Heart left ventricle (tissue), 16 donors: ENCODE measurements at places on chromosomes 6 and 20.
A peak's percentile ranks its signal among the peaks of the same experiment; 100 is the strongest.

DNA sequence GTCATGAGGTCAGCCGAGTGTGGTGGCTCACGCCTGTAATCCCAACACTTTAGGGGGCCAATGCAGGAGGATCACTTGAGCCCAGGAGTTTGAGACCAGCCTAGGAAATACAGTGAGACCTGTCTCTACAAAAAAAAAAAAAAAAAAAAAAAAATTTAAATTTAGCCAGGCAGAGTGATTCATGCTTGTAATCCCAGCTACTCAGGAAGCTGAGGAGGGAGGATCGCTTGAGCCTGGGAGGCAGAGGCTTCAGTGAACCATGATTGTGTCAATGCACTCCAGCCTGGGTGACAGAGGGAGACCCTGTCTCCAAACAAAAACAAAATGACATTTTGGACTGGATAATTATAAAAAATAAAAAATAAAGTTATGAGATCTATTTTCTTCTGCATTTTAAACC is 56.2 kb downstream of the ADGRF1 start:
- peaks cover 12% of the 10 kb centered on the region for H3K4me1 ChIP-seq
- H3K4me3 ChIP-seq = no peak overlapping the region
- no peak overlapping the region for H3K27ac ChIP-seq
- DNase-seq = no peak

DNA sequence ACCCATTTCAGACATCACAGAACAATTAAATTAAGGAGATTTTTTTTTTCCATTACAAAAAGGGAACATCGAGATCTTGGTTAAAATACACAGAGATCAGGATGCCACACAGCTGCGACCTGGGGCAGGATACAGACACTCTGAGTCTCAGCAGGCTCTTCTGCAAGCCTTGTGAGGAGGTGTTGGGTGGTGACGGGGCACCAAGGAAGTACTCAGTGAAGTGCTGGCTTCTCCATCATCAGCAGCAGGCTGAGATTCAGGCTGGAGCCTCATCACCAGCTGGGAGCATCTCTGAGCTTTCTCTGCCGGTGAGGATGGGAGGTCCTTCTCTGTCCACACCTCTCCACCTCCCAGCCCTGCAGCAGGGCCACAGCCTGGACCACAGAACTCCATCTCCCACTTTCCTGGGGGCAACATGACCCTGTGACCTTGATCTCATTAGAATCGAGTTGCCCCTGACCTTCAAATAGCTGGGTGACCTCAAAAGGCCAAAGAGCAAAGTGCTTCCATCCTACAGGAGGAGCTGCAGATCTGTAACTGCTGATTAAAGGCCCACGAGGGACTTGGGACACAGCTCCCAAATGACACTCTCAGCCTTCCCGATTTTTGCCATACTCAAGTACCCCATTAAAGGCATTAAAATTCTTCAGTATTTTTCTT is 16.0 kb downstream of the PMEPA1 start:
- no peak for DNase-seq
- peaks cover 13% of the 10 kb centered on the region for H3K4me1 ChIP-seq
- H3K36me3 ChIP-seq = no peaks in the 10 kb centered on the region
- H3K27me3 ChIP-seq = no peaks in the 10 kb centered on the region

DNA sequence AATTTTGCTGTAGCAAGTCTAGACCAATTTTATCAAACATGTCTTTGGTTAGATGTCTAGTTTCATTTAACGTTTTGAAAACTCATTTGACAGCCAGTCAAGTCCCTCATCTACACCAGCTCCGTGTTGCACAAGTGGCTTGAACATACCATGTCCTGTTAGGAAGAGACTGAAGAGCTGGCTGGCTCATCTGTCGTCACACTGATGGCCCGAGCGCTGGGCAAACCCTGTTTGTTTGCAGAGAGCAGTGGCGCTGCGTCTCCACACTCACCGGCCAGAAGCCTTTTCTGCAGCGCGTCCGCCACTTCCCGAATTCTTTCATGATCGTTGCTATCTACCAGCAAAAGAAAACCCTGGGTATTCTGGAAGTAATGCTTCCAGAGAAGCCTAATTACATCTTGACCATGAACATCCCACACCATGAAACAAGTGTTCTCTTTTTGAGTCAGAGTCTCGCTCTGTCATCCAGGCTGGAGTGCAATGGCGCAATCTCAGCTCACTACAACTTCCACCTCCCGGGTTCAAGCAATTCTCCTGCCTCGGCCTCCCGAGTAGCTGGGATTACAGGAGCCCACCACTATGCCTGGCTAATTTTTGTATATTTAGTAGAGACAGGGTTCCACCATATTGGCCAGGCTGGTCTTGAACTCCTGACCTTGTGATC is 10.7 kb upstream of the TCFL5 start:
- peaks cover 28% of the 10 kb centered on the region for H3K4me1 ChIP-seq
- no peak for DNase-seq
- no peaks in the 10 kb centered on the region for H3K36me3 ChIP-seq
- no peaks in the 10 kb centered on the region for H3K27me3 ChIP-seq
- H3K4me3 ChIP-seq = no peak overlapping the region
- H3K27ac ChIP-seq = no peak overlapping the region

- H3K4me3 ChIP-seq = no peak overlapping the region
- H3K36me3 ChIP-seq = no peaks in the 10 kb centered on the region
- no peak for DNase-seq
- no peak overlapping the region for H3K27ac ChIP-seq
- no peaks in the 10 kb centered on the region for H3K4me1 ChIP-seq
Observed at GRCh38 chr6:127841811-127842210, 59.0 kb downstream of the THEMIS start.

- peaks cover 7% of the 10 kb centered on the region for H3K4me1 ChIP-seq
- no peaks in the 10 kb centered on the region for H3K36me3 ChIP-seq
- H3K27me3 ChIP-seq = no peaks in the 10 kb centered on the region
- H3K27ac ChIP-seq = no peak overlapping the region
- H3K4me3 ChIP-seq = no peak overlapping the region
Observed at GRCh38 chr6:142902636-142903053, 42.3 kb downstream of the HIVEP2 start.

DNA sequence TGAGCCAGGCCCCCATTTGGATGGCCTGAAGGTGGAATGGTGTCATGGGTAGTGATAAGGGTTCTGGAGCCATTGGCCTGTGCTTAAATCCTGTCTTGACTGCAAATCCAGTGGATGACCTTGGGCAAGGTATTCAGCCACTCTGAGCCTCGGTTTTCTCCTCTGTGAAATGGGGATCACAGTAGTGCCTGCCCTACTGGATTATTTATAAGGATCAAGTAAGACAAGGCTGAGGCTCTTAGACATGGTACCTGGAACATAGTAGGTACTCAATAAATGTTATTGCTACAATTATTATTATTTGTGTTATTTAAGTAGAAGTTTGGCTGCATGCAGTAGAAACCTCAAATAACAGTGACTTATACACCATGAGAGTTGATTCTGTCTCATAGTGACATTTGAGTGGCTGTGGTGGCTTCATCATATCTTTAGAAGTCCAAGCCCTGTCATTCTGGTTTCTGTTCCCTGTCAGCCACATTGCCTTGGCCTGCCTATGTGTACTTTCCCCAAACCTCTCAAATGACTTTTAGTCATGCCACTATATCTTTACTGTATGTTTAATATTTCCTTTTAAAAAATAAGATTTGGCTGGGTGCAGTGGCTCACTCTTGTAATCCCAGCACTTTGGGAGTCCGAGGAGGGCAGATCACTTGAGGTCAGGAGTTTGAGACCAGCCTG is 37.6 kb upstream of the CHMP4B start:
- no peaks in the 10 kb centered on the region for H3K4me1 ChIP-seq
- no peak overlapping the region for H3K27ac ChIP-seq
- no peak overlapping the region for H3K4me3 ChIP-seq
- peaks cover 10% of the 10 kb centered on the region for H3K36me3 ChIP-seq

GRCh38 chr6:146602526-146602925 is 3.8 kb downstream of the ADGB start:
- H3K36me3 ChIP-seq = no peaks in the 10 kb centered on the region
- DNase-seq = no peak
- H3K27ac ChIP-seq = no peak overlapping the region

DNA sequence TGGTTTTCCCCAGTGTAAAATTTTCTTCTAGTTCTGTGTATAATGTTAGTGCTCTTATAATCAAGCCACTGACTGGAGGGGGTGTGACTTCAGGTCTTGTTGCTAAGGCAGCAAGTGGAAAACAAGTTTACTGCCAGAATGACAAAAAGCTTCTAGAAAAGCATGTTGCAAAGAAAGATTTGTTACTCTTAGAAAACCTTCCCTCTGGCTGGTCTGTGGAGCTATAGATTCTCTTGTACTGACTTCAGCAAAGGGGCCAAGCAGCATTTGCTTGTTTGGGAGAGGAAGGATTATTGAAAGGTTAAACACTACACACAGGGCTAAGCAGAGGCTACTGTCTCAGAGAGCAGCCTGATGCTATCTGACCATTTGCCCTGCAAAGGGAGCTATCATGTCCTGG is 288.8 kb downstream of the BTBD9 start:
- no peaks in the 10 kb centered on the region for H3K27me3 ChIP-seq
- H3K27ac ChIP-seq = no peak overlapping the region
- H3K36me3 ChIP-seq = no peaks in the 10 kb centered on the region
- DNase-seq = no peak

- H3K27me3 ChIP-seq = peaks cover 43% of the 10 kb centered on the region
- no peaks in the 10 kb centered on the region for H3K4me1 ChIP-seq
- no peaks in the 10 kb centered on the region for H3K36me3 ChIP-seq
- no peak overlapping the region for H3K4me3 ChIP-seq
Observed at GRCh38 chr6:137522198-137522798, 28.1 kb upstream of the OLIG3 start.

- peak overlapping the region; percentile 75 for H3K27ac ChIP-seq
- no peak for DNase-seq
- H3K27me3 ChIP-seq = no peaks in the 10 kb centered on the region
- no peaks in the 10 kb centered on the region for H3K36me3 ChIP-seq
Observed at GRCh38 chr20:17808357-17808756, 108.6 kb downstream of the BANF2 start.

- H3K27ac ChIP-seq = no peak overlapping the region
- H3K4me1 ChIP-seq = no peaks in the 10 kb centered on the region
- H3K27me3 ChIP-seq = no peaks in the 10 kb centered on the region
- H3K4me3 ChIP-seq = no peak overlapping the region
- DNase-seq = no peak
- H3K36me3 ChIP-seq = no peaks in the 10 kb centered on the region
Observed at GRCh38 chr6:11616200-11616611, 78.7 kb downstream of the TMEM170B start.

- H3K27ac ChIP-seq = no peak overlapping the region
- DNase-seq = no peak
- no peaks in the 10 kb centered on the region for H3K36me3 ChIP-seq
- H3K4me3 ChIP-seq = no peak overlapping the region
Observed at GRCh38 chr6:57435475-57436160, 118.2 kb downstream of the PRIM2 start.

GRCh38 chr20:51830538-51830937 is 28.2 kb upstream of the SALL4 start:
- no peaks in the 10 kb centered on the region for H3K4me1 ChIP-seq
- H3K4me3 ChIP-seq = no peak overlapping the region
- H3K27ac ChIP-seq = no peak overlapping the region
- H3K36me3 ChIP-seq = no peaks in the 10 kb centered on the region

DNA sequence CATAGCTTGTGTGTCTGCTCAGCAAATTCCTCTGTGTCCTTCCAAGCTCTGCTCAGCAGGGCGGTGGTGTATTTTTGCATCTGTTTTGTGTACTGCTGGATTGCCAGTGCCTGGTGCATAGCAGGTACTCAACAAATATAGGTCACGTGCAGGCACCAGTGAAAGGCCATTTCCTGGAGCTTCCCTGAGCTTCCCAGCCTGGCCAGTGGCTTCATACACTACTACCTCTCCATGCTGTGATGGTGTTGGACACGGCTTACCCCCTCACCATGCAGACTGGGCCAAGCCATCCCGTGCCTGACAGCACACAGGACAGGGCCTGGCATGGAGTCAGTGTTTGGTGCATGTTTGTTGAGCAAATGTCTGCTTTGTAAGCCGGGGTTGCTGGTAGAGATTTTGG is 7.7 kb upstream of the PHACTR3 start:
- H3K4me1 ChIP-seq = no peaks in the 10 kb centered on the region
- DNase-seq = peak; percentile 40
- H3K27ac ChIP-seq = no peak overlapping the region
- H3K36me3 ChIP-seq = no peaks in the 10 kb centered on the region
- peaks cover 3% of the 10 kb centered on the region for H3K27me3 ChIP-seq

- no peaks in the 10 kb centered on the region for H3K4me1 ChIP-seq
- no peak overlapping the region for H3K27ac ChIP-seq
- H3K27me3 ChIP-seq = no peaks in the 10 kb centered on the region
Observed at GRCh38 chr6:130107710-130108109, 89.3 kb downstream of the L3MBTL3 start.

- H3K27ac ChIP-seq = peak overlapping the region; percentile 96
- peak; percentile 74 for DNase-seq
- H3K36me3 ChIP-seq = no peaks in the 10 kb centered on the region
- H3K27me3 ChIP-seq = no peaks in the 10 kb centered on the region
- peaks cover 33% of the 10 kb centered on the region for H3K4me1 ChIP-seq
Observed at GRCh38 chr6:111604259-111605099, 1.2 kb downstream of the TRAF3IP2 start.

DNA sequence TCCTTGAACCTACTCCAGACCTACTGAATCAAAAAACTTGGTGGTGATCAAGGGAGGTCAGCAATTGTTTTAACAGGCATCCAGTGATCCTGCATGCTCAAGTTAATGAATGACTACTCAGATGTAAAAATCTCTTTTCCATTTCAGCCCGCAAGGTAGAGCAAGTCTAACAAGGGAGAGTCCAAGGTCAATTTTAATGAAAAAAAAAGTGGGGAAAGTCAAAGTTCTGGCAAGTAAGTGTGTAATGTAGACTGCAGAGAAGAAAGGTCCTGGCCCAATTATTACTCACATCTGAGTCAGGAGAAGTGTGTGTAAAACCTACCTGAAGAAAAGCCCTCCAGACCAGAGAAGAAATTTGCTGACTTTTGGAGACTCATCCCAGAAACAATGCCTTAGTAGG is 193.5 kb downstream of the UBE3D start:
- DNase-seq = no peak
- no peak overlapping the region for H3K4me3 ChIP-seq
- no peak overlapping the region for H3K27ac ChIP-seq
- no peaks in the 10 kb centered on the region for H3K36me3 ChIP-seq

DNA sequence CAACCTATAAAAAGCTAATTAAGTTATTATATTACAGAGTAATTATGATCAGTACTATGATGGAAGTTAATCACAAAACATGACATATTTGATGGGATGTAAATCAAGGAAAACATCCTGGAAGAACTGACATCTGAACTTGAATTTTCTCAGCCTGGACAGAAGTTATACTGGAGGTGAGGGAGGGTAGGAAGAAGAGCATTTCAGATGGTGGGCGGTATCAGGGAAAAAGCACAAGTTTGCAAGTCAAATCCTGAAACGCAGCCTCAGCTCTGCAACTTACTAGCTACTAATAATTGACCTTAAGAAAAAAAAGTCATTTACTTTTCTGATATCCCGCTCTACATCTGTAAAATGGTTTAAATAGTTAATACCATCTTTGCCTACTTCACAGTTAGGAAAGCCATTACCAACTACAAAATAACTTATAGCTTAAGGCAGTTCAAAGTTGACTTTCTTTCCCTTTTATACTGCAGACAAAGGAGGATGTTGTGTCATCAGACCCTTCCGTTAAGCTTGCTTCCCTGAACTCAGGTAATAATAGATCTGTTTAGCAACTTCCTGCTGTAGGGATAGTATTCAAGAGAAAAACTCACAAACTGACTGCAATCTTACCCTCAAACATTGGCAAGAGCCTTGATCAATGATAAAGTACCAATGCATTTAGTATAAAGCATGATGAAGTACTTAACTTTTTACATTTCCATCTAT is 21.0 kb downstream of the NOL7 start:
- peaks cover 25% of the 10 kb centered on the region for H3K4me1 ChIP-seq
- peaks cover 73% of the 10 kb centered on the region for H3K36me3 ChIP-seq
- no peaks in the 10 kb centered on the region for H3K27me3 ChIP-seq
- H3K27ac ChIP-seq = no peak overlapping the region
- DNase-seq = no peak

GRCh38 chr20:57193094-57193493 is 73.3 kb downstream of the BMP7 start:
- H3K4me1 ChIP-seq = no peaks in the 10 kb centered on the region
- no peak overlapping the region for H3K4me3 ChIP-seq
- H3K27me3 ChIP-seq = no peaks in the 10 kb centered on the region
- DNase-seq = no peak
- no peaks in the 10 kb centered on the region for H3K36me3 ChIP-seq
